T-helper 22 cell (primary cell): ENCODE measurements at places on chromosomes 11 and 22.
A peak's percentile ranks its signal among the peaks of the same experiment; 100 is the strongest.

GRCh38 chr11:109696191-109696897, 274.4 kb downstream of the C11orf87 start:
- DNase-seq = no peak

GRCh38 chr11:113615098-113615497, 91.0 kb downstream of the TMPRSS5 start:
- no peak for DNase-seq

- DNase-seq = no peak
These were observed 378.4 kb upstream of the PITPNB start for GRCh38 chr22:28297504-28297903.

- no peak for DNase-seq
These were observed 1.5 kb downstream of the BEST1 start for GRCh38 chr11:61951484-61952135.

DNA sequence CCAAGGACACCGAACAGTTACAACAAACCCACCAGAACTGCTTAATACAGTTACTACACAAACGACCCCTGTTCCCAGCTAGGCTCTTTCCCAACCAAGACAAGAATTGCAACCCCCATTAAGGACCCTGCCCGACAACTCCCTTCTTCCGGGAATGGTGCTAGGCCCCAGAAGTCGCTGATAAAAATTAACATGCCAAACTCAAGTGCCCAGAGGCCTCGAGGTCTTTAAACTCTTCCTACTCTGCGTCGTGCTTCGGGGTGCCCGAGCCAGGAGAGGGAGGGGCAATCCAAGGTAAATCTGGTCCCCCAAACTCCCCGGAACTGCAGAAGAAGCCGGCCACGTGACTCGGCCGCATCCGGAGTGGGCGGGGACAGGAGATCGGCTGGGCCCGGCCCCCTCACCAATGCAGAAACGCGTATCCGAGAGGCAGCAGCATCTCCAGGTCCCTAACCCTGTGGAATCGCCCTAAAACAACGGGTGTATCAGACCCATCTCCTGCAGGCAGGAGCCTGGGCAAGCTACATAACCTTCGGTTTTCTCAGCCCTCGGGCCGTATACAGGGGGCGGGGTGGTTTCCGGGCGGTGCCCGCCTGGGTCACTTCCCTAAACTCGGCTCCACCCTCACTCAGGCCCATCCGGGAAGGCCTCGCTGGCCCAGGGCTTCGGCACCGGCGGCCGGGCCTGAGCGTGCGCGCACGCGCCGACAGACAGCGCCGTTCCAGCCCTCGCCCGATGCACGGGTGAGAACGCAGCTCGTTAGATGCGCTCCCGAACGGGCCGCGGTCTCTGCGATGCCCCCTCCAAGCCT, 1.1 kb downstream of the CFL1 start:
- DNase-seq = peak; percentile 76

GRCh38 chr11:118625036-118625690, 17.7 kb downstream of the PHLDB1 start:
- DNase-seq = no peak

DNA sequence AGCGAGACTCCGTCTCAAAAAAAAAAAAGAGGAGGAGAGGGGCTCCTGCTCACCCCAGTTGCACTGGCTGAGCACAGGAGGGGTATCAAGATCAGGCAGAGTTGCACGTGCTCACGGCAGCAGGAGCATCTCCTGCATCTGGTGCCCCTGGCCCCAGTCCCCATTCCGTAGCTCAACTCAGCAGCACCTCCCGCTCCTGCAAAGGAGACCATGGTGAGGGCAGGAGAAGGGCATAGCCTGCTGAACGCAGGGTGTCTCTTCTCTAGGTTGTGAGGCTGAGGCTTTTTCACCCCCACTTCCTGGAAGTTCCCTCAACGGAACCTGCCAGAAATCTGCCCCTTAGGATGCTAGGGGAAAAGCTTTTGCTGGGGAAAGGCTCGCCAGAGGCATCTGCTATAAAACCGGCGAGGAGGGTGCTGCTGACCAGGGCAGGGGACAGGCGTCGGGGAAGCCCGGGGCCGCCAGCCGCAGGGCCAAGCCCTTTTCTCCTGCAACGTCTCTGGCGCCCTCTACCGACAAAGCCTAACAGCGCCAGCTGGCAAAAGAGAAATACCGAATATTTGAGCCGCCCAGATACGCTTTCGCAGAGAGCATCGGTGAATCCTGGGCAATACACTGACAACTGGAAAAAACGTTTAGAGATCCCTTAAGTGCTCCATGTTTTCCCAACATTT, 1.0 kb upstream of the PPP6R2 start:
- DNase-seq = peak; percentile 68

GRCh38 chr11:44244639-44245310, 65.2 kb downstream of the ALX4 start:
- DNase-seq = no peak

DNA sequence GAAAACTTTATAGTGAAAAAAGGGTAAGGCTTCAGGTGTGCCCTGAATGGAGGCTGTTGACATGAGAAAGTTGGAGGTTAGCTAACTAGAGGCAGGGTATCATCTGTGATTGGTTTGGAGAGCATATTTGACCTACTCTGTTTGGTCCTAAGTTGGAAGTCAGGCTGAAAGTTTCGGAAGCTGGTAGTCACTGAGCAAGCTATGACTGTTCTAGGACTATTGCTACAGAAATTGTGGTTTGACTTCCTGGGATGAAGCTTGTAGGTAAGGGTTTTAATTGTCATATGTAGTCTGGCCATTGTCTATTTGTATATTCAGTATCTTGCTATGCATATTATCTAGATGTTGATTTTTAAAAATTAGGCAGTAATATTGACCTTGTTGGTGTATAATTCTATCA, 565.0 kb downstream of the TMEM135 start:
- no peak for DNase-seq

GRCh38 chr11:12285811-12286222, 91.6 kb upstream of the PARVA start:
- DNase-seq = no peak

DNA sequence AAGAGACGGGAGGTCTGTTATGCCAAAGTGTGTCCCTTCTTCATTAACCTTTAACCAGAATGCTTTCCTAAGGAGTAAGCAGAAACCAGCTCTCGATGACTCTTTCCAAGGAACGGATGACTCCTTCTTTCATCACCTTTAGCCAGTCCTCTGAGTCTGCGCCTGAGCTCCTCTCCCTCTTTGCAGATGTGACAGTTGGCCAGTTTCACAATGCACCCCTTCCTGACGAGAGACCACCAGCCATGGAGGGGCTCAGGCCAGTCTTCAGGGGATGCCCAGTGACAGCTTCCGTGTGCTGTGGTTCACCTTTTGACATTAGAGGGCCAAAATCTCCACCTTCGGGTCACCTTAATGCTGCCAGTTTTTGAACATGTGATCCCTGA, 826.1 kb downstream of the TBC1D22A start:
- DNase-seq = no peak

DNA sequence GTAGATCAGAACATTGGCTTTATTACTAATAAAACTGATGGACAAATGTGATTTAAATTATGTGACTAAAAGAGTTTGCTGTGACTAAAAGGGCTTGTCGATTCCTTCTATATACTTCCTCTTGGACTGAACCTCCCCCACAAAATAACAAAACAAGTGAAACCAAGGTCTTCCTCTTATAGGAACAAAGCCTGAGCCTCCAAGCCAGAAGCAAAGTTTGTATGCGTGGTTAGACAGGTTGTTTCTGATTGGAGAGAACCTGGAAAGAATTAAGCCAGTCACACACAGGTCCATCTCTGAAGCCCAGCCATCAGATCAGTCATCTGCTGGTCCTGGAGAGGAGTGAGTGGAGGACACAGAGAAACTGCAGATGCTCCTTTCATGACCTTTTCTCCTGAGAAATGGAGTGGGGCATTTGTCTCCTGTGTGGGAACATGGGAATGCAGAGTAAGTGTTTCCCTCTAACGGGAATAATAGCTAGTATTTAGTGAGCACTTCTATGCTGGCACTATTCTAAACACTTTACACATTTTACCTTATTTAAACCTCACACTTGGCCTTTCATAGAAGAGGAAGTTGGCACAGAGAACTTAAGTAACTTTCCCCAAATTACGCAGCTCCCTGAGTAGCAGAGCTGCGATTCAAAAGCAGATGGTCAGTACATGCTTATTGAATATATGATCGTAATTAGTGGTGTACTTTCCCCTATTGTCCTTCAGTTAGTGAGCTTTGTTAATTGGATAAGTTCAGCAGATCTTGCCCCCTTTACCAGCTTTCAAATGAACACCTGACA, 77.1 kb downstream of the UVRAG start:
- DNase-seq = no peak

DNA sequence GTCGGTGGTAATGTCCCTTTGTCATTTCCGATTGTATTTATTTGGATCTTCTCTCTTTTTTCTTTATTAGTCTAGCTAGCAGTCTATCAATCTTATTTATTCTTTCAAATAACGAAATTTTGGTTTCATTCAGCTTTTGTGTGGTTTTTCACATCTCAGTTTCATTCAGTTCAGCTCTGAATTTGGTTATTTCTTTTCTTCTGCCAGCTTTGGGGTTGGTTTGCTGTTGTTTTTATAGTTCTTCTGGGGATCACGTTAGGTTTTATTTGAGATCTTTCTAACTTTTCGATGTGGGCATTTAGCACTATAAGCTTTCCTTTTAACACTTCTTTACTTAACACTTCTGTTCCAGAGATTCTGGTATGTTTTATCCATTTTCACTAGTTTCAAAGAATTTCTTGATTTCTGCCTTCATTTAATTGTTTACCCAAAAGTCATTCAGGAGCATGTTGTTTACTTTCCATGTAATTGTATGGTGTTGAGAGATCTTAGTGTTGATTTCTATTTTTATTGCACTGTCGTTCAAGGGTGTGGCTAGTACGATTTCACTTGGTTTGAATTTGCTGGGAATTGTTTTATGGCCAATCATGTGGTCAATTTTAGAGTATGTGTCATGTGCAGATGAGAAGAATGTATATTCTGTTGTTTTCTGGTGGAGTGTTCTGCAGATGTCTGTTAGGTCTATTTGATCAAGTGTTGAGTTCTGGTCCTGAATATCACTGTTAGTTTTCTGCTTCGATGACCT, 7.7 kb upstream of the SCGB1D1 start:
- DNase-seq = no peak

DNA sequence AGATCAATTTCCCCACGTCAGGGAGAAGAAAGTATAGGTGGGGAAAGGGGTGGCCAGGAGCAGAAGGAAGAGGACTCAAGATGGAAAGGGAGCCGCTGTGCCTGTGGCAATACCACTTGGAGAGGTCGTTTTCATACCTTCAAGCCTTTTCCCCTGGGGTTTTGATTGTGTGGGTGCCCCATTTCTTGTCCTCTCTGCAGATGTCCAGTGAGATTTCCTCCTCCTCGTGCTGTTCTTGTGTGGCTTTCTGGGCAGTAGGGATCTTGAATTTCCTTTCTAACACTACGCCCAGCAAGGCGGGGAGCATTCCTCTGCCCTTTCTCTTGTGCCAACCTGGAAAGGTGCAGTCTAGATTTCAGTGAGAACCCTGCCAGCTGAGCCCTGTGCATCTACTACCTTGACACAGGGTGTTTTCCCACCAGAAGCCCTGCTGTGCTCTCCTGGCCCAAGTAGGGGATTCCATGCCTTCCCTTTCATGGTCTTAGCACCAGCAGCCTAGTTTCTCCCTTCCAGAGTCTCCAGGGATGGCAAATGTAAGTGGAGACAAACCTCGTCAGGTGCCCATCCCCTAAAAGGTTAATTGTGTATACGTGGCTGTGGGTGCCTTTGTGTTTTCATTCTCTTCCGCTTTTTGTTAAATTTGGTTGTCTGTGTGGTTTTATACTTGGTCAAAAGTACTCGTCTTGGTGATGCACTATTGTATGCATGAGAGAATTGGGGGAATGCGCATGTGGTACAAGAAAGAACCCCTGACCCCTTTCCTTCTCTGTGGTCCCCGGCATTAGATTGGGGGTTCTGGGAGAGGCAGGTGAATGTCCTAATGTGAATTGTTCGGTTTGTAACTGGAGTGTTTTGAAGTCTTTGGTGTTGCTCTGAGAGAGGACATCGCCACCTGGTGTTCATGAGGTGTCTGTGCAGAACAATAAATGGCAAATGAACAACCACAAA, 71.4 kb upstream of the MPEG1 start:
- no peak for DNase-seq

DNA sequence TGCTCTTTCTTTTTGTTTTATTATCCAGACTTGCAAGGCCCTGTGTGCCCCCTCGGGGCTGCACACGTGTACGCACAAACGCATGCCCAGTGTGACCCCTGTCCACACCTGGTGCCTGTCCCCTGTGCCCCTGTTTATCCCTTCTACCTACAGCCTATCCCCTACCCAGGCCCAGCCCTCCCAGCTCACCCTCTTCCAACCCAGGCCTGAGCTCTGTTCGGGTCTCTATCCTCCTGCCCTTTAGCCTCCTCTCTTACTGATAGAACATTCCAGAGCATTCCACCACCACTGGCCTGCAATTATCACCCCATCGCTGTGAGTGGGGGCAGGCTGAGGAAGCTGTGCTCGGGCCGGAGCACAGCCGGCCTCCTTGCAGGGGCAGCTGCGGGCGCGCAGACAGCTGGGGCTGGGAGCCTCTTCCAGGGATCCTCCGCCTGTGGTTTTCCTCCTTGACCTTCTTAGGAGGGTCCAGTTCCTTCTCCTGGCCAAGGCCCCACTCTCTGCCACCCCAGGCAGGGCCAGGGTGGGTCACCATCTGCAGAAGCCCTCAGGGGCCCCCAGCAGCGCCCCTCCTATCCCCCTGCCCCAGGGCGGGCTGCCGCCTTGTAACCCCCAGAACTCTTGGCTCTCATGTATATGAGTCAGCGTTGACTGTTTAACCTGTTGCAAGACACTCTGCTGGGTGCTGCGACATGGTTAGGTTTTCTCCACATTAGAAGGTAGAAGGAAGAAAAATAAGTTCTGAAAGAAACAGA, 41.8 kb upstream of the KCNQ1OT1 start:
- no peak for DNase-seq

DNA sequence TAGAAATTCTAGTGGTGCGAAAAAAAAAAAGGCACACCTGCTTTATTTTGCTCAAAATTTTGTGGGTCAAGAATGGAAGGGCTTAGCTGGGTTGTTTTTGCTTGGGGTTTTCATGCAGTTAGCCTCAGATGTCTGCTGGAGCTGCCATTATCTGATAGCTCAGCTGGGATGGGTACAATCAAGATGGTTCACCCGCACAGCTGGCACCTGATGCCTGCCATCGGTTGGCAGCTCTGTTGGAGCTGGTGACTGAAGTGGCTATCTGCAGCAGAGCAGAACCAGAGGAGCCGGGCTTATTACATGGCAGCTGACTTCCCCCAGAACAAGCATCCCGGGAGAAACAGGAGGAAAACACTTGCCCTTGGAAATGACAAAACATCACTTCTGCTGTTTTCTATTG, 12.1 kb upstream of the ELFN2 start:
- no peak for DNase-seq

- DNase-seq = no peak
These were observed 52.9 kb downstream of the COPB1 start for GRCh38 chr11:14446701-14447169.

GRCh38 chr11:57057561-57057960, 68.8 kb downstream of the OR5AK2 start:
- no peak for DNase-seq

DNA sequence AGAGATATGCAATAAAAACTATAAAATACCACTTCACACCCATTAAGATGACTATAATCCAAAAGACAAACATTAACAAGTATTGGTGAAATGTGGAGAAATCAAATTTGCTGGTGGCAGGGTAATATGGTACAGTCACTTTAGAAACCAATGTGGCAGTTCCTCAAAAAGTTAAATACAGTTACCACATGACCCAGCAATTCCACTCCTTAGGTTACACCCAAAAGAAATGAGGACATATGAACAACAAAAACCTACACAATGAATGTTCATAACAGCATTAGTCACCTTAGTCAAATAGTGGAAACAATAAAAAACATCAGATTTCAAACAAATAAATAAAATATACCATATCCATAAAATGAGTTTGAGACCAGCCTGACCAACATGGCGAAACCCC, 52.6 kb downstream of the RDX start:
- no peak for DNase-seq
